CD4-positive, alpha-beta T cell treated with Interleukin-6 at 100 ng/mL for 8 hours (primary cell): ENCODE measurements at places on chromosomes 4 and X.

DNA sequence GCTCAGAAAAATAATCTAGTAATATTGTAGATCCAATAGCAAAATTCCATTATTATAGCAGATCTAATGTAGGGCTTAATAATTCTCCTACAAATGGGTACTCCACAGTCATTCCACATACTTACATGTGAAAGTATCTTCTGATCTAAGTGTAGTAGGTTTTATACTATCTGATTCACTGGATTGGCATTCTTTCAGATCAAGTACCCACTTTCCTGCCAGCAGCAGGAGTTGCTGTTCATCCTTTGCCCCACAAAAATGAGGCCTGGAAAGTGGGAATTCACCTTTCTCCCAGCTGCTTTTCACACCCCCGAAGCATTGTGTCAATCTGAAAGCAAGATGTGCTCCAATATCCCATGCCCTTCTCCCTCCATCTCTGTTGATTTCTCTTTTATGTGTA, 77.1 kb upstream of the RXFP1 start:
- no peak for DNase-seq

GRCh38 chr4:40749717-40750460, at the start of gene NSUN7:
Gene NSUN7, plus strand, starts transcription at chr4:40749955. Its CDS starts 739 bp downstream, at chr4:40750694.
- DNase-seq = no peak

GRCh38 chr4:82599336-82599735, 37.5 kb upstream of the TMEM150C start:
- DNase-seq = no peak

- no peak for DNase-seq
Observed at GRCh38 chr4:52093466-52093865, 42.4 kb downstream of the SPATA18 start.

- no peak for DNase-seq
Observed at GRCh38 chr4:114791976-114792375, 193.4 kb downstream of the UGT8 start.
